SK-N-DZ (cell line): ENCODE measurements at places on chromosomes 5 and 9.

DNA sequence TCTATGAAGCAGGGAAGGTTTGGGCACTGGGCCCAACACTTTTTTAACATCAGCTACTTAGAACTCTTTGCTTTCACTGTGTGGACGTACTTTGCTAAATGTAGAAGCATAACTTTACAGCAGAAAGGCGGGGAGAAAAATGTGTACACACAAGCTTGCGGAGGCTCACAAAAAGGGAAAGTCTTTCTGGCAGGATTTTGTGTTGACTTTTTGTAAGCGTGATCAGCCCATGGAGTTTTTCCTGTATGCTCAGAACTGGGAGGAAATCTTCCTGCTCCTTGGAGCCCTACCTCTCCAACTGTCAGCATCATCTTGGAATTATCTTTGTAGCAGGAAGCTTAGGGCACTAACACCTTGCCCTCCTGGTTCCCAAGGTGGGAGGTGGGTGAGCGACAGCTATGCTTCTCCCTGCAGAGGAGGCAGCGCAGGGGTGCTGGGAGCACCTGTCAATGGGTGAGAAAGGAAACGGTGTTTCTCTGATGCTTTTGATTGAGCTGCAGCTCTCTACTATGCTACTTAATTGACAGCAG is 321.9 kb downstream of the GADD45G start:
- no peak for DNase-seq

GRCh38 chr5:76764374-76764773 is 48.4 kb downstream of the F2R start:
- no peak for DNase-seq

DNA sequence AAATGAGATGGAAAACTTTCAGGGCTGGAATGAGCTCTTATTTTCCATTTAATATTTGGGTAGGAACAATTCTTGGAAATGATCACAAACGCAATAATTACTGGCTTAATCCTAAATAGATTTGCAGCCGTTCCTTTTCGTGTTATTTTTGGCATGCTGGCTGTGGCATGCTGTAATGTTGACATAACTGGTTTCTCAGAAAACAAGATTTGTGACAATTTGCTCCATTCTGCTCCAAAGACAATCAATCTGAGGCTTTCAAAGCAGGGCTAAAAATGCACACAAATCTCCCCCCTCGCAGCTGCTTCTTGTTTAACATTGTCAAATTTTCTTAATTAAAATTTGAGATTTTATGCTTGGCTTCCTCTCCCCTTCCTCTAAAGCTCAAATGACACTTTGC is 151.2 kb downstream of the TTC39B start:
- no peak for DNase-seq

GRCh38 chr5:121292664-121293063 is 559.0 kb upstream of the FTMT start:
- no peak for DNase-seq

GRCh38 chr5:116905885-116906284 is 331.3 kb upstream of the SEMA6A start:
- DNase-seq: no peak

DNA sequence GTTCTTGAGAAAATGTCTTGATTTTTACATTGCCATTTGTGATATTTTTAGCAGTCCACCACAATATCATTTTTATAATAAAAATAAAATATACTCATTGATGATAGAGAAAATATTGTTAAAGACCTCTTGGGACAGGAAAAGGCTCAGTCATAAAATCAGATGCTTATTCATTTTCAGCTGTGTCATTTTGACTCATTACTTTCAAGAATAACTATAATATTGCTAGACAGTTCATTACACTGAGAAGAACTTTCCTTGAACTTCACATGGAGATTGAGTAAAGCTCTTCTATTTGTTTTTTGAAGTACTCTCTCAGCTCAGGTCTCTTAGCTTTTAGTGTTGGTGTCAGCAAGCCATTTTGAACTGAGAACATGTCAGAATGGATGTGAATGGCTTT is 8.5 kb upstream of the MEIKIN start:
- no peak for DNase-seq

GRCh38 chr5:146751054-146751453 is 127.5 kb downstream of the PPP2R2B start:
- DNase-seq: no peak

- DNase-seq: peak; percentile 89
These were observed 2.4 kb downstream of the SAPCD2 start for GRCh38 chr9:137067860-137068538.

- peak; percentile 23 for DNase-seq
These were observed 35.3 kb downstream of the NDFIP1 start for GRCh38 chr5:142143878-142144277.

DNA sequence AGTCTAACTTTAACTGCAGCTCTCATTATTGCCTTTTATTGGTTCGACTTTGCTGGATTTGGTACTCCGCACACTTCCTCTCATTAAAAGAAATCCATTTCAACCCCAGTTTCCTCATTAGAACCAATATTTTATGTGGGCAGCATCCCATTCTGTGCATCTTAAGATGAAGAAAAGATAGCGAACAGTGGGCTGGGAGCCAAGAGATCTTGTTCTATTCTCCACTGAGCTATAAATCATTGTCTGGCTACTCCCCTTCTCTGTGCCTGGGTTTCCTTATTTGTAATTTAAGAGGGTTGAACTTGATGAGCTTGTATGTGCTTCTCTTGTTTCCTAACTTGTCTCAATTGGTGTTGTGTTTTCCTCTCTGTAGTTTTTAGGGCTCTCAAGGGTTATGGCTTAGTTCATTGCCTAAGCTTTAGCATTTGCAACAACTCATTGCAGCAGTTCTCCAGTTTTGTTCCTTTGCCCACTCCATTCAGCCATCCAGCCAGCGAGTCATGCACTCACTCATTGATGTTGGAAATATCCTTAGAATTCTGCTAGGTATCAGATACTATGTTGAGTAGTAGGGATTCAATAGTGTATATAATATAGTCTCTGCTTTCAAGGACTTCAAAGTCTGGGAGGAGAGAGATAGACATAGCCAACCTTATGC is 273.3 kb upstream of the TNC start:
- no peak for DNase-seq

- no peak for DNase-seq
These were observed 58.0 kb upstream of the CEMIP2 start for GRCh38 chr9:71826279-71826678.

DNA sequence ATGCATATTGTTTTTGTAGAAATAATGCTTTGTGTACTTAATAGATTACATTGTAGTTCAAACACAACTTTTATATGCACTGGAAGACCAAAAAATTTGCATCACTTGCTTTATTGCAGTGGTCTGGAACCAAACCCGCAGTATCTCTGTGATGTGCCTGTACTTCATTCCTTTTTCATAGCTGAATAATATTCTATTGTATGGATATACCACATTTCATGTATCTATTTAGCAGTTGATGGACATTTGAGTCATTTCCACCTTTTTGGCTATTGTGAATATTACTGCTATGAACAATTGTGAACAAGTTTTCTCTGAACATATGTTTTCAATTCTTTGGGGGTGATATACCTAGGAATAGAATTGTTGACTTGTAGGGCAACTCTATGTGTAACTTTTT is 40.1 kb downstream of the ITGA1 start:
- no peak for DNase-seq

- no peak for DNase-seq
These were observed 456.8 kb downstream of the DMAC1 start for GRCh38 chr9:7342736-7343135.

- peak; percentile 56 for DNase-seq
These were observed 46.6 kb downstream of the CYFIP2 start for GRCh38 chr5:157312492-157312891.

DNA sequence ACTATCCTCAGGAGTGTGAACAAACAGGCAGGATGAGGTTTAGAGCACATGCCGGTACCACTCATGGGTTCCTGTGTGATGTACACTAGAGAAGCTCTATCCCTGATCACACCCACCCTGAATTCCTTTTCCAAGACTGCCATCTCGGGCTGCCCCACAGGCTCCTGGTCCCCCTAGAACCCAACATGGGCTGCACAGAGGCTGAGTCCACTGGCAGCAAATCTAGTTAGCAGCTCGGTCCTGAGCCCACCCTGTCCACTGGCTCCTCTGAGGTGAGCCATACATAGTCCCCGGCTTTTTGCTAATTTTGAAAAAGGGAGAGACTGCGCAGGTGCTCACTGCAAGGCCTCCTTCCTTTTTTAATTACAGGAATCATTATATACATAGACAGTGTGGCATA is 227.0 kb downstream of the FSTL4 start:
- DNase-seq: no peak

DNA sequence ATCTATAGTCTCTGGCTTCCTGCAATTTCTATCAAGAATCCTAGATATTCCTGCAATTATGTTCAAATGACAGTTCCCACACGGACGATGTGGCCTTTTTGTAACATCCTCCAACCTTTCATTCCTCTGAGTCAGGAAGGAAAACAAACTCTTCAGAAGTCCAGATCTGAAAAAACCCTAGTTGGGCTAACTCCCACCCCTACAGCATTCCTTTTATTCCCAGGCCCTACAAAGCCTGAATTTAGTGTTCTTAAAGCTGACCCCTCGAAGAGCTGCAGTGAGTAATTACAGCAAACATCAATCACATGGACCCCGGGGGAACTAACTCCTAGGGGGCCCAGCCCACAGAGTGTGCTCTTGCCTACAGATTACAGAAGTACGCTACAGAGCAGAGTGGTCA is 99.7 kb downstream of the SERINC5 start:
- no peak for DNase-seq

GRCh38 chr5:32831624-32832023 is 120.5 kb downstream of the NPR3 start:
- DNase-seq: no peak

GRCh38 chr5:56476487-56476856 is 243.3 kb upstream of the ANKRD55 start:
- DNase-seq: no peak

GRCh38 chr9:23635276-23635675 is 190.8 kb downstream of the ELAVL2 start:
- DNase-seq: no peak

GRCh38 chr5:181190711-181191525 is 14.1 kb downstream of the TRIM7 start:
- no peak for DNase-seq

GRCh38 chr5:127002390-127002789 is 28.0 kb downstream of the MARCHF3 start:
- no peak for DNase-seq

GRCh38 chr5:169299663-169300467 is 1.1 kb downstream of the SLIT3 start:
- DNase-seq: peak; percentile 20

- no peak for DNase-seq
These were observed 179.4 kb upstream of the NR3C1 start for GRCh38 chr5:143582869-143583268.

DNA sequence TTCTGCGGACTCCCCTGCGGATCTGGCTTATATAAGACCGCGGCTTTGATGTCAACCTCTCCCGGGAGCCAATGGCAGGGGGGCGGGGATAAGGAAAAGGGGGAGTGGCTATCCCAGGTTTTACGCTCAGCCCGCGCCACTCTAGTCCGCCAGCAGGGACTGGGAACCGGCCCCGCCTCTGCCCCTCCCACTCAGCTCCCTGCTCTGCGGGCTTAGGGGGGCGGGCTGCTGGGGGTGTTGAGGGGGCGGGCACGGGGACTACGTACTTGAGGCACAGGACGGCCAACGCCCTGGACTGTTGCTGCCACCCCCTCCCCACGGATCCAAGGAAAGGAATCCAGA is at the start of gene HAND1:
TSS of gene HAND1 (minus strand) at position 4 of the 342 bp plus-strand sequence. CDS start 219 bp downstream, outside the sequence.
- peak; percentile 97 for DNase-seq

DNA sequence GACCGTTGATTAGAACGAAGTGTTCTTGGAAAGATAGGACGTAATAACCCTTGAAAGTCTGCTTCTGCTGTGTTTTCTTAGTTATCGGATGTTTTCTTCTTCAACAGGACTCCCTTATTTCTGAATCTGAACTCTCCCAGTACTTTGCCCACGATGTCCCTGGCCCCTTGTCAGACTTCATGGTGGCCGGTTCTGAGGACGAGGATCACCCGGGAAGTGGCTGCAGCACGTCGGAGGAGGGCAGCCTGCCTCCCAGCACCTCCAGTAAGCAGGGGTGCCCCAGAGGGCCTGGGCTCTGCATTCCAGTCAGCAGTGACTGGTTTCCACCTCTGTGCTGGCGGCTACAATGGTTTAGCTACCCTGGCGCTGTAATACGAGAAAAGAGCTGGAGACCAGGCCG is 102.1 kb downstream of the GOLPH3 start:
- no peak for DNase-seq

- no peak for DNase-seq
These were observed 235.3 kb downstream of the GABRB2 start for GRCh38 chr5:161311146-161311708.

DNA sequence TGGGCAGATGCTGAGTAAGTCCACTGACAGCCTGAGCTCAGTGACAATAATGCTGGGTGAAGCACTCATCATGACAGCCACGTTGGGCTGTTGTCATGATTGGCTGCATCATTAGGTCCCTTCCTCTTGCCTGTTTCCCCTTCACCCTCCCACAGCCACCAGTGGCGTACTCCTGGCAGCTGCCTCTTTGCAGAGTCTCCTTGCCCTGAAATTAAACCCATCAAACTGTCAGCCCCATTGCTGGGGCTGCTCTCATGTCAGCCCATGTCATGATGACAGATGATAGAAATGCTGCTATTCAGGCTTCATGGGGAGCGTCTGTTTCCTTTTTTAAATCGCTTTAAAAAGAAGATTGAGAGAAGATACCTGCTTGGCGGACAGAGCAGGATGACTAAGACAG is 327.4 kb downstream of the AGTPBP1 start:
- peak; percentile 74 for DNase-seq

- no peak for DNase-seq
These were observed 7.0 kb downstream of the STOM start for GRCh38 chr9:121362813-121363621.

- no peak for DNase-seq
These were observed 153.1 kb downstream of the CCDC192 start for GRCh38 chr5:127856292-127856691.

GRCh38 chr9:29575219-29575618 is 2001.9 kb upstream of the C9orf72 start:
- no peak for DNase-seq

DNA sequence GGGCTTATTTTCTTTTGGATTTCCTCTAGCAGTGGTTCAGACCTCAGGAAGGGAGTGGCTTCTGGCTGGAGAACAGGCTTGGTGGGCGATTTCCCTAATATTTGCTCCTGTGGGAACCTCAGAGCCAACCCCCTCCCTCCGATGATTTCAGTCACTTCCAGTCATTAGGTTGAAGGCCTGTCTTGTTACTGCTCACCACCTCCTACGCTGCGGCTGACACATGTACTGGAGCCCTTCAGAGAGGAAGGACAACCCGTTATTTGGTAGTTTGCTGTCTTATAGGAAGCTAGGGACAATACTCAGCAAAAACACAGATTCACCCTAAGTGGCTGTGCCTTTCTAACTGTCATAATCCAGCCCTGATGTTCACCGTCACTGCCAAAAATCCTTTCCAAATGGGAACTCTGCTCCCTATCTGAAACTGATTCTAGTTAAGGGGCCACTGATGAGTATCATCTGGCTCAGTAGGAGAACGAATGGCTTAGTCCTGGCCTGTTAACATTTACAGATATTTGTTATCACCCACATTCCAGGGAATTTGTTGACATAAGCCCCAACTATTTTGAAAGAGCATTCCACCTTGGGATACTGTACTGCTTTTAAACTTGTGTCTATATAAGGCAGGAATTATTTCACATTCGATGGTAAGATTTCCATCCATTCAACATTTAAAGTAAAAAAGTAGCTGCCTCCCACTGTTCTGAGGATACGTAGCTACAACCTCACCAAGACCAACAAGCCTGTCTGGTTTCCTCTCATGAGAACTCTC is 29.3 kb upstream of the ANKH start:
- DNase-seq: peak; percentile 13

GRCh38 chr5:93304456-93305250 is 276.4 kb downstream of the NR2F1-AS1 start:
- DNase-seq: no peak
